ENCODE measurements at places on chromosomes 12 and 14.

- DNase-seq, result no peak
These were observed 196.4 kb upstream of the PARP11 start for GRCh38 chr12:4069670-4070010.

DNA sequence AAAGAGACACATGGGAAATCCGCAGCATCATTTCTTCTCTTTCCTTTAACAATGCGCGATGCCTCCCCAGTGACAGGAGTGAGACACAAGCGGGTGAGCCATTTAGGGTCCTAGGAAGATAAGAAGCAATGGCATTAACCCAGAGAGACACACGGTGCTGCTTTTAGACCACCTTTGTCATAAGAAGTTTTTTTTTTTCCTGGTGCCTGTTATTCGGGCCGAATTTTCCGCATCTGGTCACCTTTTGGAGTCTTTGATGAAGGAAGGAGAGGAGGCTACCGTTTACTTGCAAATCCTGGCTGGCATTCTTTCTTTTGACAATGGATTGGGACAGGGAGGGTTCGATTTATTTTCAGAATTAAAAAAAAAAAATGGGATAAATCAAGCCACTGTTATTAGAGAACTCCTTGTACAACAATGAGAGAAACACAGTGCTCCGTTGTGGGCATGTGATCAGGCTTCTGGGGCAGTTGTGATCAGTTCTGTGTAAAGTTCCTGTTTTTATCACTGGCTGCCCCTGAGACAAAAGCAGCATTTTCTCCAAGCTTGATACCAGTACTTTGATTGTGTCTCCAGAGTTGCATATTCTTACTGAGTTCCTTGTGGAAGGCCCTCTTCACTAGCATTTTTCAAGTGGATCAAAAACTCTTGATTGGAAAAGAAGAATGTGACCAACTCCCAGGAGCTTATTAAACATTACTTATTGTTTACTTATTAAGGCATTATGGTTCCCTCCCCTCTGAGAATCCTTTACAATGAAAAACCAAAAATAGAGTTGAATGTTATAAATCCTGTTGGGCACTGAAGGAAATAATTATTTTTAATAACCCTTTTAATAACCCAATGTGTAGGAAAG lies 1.1 kb downstream of the DIP2B start:
- DNase-seq, result no peak

DNA sequence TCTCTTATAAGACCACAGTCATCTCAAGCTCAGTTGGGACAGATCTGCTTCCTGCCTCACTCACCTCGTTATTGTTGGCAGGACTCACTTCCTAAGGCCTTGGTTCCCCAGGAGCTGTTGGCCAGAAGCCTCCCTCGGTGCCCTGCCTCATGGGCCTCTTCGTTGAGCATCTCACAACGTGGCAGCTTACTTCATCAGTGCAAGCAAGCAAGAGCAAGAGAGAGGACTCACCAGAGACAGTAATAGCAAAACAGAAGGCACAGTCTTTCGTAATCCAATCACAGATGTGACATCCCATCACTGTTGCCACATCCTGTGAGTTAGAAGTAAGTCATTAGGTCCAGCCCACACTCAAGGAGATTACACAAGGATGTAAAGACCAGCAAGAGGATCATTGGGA lies 5.1 kb upstream of the NUMB start:
- no peak for DNase-seq

DNA sequence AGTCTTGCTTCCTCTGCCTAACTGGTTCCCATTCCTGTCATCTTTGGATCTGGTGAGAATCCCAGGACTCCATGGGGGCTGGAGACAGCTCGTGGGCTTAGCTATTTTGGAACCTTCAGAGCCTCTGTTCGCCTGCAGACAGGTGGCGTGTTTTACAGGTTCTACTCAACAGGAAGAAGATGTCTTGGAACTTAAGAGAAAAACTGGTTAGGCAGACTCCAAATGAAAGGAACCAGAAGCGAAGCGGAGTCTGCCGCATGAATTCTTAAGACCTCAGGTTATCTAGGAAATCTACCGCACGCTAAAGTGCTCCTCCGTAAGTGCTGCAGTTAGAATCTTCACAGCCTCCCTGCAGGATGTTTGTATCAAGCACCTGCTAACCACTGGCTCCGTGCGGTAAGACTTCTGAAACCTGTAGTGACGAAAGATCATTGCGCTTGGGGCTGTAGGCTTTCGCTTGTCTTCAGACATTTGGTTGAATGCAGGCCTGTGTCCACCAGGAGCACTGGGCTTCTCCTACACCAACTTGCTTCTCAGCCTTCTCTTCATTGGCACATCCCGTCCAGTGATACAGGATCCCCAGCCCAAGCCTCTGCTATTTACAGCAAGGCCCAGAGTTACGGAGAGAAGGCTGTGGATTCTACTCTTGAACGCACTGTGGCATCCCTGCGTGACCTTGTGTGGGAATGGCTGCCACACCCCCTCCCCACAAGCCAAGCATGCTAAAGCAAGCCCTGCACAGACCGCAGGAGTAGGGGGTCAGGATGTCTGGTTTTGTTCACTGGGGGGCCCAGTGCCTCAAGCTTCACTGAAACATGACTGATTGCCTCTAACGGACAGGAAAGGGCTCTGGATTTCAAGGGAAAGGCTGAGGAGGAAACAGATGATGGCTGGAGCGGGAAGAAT lies 35.0 kb downstream of the ACADS start:
- DNase-seq, result no peak

GRCh38 chr12:126474703-126475102 lies 1409.5 kb downstream of the AACS start:
- DNase-seq, result no peak

- DNase-seq, result no peak
These were observed 908 bp upstream of the CDKL1 start for GRCh38 chr14:50397390-50398188.
